ENCODE measurements at places on chromosomes 13 and 19.

DNA sequence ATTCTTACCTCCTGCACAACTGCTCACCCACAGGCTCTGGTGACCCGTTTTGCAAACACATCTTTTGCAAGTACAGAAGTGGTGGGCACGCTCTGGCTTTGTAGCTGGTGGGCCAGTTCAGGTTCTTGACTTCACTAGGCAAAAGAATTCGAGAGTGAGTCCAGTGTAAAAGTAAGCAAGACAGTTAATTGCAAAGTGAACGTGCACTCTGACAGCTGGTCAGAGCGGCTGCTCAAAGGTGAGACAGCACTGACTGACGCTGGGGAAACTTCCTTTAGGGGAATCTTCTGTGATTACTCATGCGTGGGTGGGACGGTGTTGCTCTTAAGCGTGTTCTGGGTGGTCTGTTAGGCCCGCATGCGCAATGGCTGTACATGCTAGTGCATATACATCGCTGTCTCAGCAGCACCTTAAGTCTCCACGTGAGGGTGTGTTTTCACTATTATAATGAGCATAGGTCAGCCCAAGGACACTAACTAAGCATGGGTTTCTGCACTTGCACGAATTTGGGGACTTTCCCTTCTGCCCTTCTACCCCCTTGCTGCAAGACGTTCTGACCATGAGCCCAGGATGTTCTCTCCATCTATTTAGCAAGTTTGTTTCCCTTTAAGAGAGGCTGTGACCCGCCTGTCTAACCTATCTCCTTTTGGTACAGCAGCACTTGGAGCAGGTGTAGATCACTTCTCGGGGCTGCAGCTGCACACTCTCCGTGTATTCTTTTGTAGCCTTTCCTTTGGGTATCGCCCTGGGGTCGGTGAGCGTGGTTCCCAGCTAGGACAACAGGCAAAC, 30.2 kb upstream of the CD33 start:
- no peak for DNase-seq

DNA sequence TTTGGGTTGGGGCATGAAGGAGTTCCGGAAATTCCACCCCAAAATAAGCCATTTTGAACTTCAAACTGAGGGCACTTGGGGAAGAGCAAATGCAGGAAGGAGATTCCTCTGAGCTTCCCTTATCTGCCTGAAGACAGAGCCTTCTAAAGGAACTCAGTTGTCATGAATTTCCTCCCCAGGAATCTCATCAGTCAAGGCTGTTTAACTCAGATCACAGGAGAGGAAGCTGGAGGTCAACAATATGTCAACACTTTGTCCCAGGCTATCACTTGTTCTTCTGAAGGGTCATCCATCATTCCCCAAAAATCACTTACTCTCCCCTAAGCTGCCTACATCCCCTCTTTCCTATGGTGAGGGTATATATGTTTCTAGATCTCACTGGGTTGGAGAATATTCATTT, 26.0 kb upstream of the CHST8 start:
- DNase-seq, result no peak

- DNase-seq, result no peak
Measured at GRCh38 chr19:29119590-29119989, 93.4 kb downstream of the UQCRFS1 start.

DNA sequence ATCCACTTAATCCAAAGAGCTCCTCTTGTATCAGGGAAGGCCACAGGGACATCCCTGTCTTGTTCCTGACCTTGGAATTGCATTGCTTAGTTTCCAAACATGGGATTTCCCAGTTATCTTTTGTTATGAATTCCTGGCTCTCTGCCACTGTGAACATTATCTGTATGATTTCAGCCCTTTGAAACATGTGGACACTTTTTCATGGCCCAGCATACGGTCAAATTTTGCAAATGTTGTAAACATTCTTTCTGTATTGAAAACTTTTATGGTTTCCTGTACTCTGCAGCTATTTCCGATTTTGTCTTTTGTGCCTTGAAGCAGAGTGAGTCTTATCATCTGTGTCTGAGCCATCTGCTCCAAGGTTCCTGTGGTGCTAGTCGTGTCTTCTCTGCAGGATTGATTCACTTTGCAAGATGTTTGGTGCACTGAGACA, 4.5 kb upstream of the CFAP97D2 start:
- no peak for DNase-seq

GRCh38 chr19:56114051-56114777, 6.9 kb downstream of the ZNF787 start:
- DNase-seq, result no peak

DNA sequence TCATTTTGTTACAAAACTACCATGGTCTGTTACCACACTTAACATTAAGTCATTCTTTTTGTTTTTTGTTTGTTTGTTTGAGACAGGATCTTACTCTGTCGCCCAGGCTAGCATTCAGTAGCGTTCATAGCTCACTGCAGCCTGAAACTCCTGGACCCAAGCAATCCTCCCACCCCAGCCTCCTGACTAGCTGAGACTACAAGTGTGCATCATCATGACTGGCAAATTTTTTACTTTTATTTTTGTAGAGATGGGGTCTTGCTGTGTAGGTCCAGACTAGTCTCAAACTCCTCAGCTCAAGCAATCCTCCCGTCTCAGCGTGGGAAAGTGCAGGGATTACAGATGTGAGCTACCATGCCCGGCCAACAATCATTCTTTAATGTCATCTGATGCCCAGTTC, 3.3 kb downstream of the ALDH16A1 start:
- no peak for DNase-seq

Data from NCI-H774 (cell line).